ENCODE measurements at places on chromosomes 5 and 9. TPM values are rescaled to one million over a fixed set of nuclear protein-coding genes. Genes with fewer than 3 reads are reported as not detected.

NOL8 gene
- polyA plus RNA-seq: 28.9 TPM

ZFP2 gene
- polyA plus RNA-seq: 0.32 TPM

TCERG1 gene
- 51.8 TPM for polyA plus RNA-seq

SAXO1 gene
- not detected for polyA plus RNA-seq

DNA sequence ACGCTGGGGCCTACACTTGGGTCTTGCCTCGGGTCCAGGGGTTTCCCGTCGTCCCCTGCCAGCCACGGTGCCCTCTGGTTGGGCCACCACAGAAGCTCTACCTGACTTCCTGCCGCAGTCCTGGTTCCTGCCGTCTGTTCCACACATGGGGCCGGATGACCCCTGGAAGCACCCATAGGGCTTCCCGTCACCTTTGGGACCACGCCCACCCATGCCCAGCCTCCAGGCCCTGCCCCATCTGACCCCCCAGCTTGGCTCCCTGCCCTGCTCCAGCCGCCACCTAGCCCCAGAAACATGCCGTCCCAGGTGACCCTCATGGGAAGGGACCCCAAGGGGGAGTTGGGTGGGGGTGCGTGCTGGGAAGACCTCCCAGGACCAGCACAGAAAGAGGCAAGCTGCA, 13.7 kb downstream of the MRPL36 start:
- no peak overlapping the region for H3K4me3 ChIP-seq
- H3K27ac ChIP-seq: no peak overlapping the region
- no peak for DNase-seq
- H3K36me3 ChIP-seq: no peaks in the 10 kb centered on the region
- peaks cover 19% of the 10 kb centered on the region for H3K4me1 ChIP-seq

DNA sequence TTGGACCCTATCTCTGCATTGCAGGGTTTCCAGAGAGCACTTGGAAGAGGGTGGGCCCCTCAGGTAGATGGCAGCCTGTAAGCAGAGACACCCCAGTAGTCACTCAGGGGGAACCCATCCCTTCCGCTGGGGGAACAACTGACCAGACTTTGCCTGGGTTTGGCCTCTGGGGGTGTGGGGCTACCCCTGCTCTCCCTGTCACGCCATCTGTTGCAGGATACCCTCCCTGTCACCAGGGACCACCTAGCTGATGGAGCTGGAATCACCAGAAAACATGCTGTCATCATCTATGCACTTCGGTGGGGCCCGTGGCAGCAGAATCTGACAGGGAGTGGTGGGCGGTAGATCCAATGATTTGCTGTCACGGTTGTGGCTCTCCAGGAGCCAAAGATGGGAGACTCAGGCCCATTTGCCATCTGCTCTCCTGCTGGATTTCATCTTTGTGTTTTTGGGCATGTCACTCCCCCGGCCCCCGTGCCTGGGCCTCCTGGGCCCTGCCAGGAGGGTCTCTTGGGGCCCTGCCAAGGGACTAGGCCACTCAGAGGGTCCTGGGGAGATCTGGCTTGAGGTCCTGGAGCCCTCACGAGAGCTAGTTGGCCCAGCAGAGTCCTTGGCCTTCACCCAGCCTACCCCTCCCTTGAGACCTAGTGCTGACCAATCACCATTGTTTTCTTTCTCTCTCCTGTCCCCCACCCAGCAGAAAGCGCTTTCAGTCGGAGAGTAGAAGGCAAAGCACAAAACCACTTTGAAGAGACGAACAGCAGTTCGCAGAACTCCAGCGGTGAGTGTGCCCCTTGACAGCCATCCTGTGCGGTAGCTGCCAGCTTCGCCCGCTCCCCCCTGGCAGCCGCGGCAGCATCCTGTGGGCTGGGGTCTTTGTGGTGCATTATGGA, 45.9 kb downstream of the AMBP start:
- no peak overlapping the region for H3K27ac ChIP-seq
- H3K27me3 ChIP-seq: no peaks in the 10 kb centered on the region
- DNase-seq: no peak
- H3K4me1 ChIP-seq: peaks cover 9% of the 10 kb centered on the region
- no peak overlapping the region for H3K4me3 ChIP-seq

GRCh38 chr9:504921-505740, 290.5 kb downstream of the DOCK8 start:
- H3K36me3 ChIP-seq: no peaks in the 10 kb centered on the region
- H3K27ac ChIP-seq: peak overlapping the region; percentile 63
- no peaks in the 10 kb centered on the region for H3K27me3 ChIP-seq
- no peak for DNase-seq
- H3K4me3 ChIP-seq: peak overlapping the region; percentile 79

- no peaks in the 10 kb centered on the region for H3K36me3 ChIP-seq
- no peak overlapping the region for H3K4me3 ChIP-seq
- peaks cover 10% of the 10 kb centered on the region for H3K27me3 ChIP-seq
- H3K27ac ChIP-seq: no peak overlapping the region
- H3K4me1 ChIP-seq: peaks cover 4% of the 10 kb centered on the region
- no peak for DNase-seq
These were observed 40.0 kb upstream of the ARSB start for GRCh38 chr5:79025054-79025472.

DNA sequence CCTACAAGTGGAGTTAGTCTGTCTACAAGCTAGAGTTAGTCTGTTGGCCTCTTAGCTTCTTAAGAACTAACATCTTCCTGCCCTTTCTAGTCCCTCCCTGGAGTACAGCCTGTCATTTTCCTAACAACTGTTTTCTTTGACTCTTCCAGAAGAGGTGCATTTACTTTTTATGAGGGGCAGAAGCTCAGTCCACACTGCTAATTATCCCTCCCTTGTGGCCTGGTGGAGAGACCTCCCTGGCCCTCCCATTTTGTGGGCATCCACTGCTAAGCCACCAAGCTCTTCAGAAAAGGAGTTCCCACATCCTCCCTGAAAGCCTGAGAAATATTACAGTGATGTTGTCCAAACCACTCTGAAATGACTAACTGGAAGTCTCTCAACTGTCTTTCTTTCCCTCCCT, 8.0 kb downstream of the MAP1B start:
- no peak for DNase-seq
- no peak overlapping the region for H3K4me3 ChIP-seq
- H3K27me3 ChIP-seq: no peaks in the 10 kb centered on the region
- H3K27ac ChIP-seq: no peak overlapping the region
- H3K4me1 ChIP-seq: no peaks in the 10 kb centered on the region

SLC2A6 gene
- polyA plus RNA-seq: 28.3 TPM

- no peak for DNase-seq
- no peaks in the 10 kb centered on the region for H3K27me3 ChIP-seq
- H3K4me1 ChIP-seq: no peaks in the 10 kb centered on the region
- H3K4me3 ChIP-seq: no peak overlapping the region
These were observed 69.2 kb downstream of the SYK start for GRCh38 chr9:90870621-90871326.

DNA sequence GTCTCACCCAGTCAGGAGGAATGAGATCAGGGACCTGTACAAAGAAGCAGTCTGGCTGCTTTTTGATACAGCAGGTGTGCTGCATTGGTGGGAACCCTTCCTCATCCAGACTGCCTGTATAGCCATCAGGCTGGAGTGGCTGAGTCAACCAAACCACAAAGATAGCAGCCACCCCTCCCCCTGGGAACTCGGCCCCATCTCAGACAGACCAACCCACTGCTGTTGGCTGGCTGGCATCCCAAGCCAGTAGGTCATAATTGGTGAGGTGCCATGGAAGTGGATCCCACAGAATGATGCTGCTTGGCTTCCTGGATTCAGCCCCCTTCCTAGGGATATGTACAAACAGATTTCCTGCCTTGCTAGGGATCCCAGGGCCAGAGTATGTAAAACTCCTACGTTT, 60.9 kb downstream of the YTHDC2 start:
- H3K4me1 ChIP-seq: peaks cover 11% of the 10 kb centered on the region
- no peaks in the 10 kb centered on the region for H3K36me3 ChIP-seq
- no peaks in the 10 kb centered on the region for H3K27me3 ChIP-seq
- no peak overlapping the region for H3K4me3 ChIP-seq

- no peak overlapping the region for H3K27ac ChIP-seq
- no peaks in the 10 kb centered on the region for H3K36me3 ChIP-seq
These were observed 67.4 kb upstream of the CTSL start for GRCh38 chr9:87658511-87658910.

PPP3R2 gene
- not detected for polyA plus RNA-seq

DNA sequence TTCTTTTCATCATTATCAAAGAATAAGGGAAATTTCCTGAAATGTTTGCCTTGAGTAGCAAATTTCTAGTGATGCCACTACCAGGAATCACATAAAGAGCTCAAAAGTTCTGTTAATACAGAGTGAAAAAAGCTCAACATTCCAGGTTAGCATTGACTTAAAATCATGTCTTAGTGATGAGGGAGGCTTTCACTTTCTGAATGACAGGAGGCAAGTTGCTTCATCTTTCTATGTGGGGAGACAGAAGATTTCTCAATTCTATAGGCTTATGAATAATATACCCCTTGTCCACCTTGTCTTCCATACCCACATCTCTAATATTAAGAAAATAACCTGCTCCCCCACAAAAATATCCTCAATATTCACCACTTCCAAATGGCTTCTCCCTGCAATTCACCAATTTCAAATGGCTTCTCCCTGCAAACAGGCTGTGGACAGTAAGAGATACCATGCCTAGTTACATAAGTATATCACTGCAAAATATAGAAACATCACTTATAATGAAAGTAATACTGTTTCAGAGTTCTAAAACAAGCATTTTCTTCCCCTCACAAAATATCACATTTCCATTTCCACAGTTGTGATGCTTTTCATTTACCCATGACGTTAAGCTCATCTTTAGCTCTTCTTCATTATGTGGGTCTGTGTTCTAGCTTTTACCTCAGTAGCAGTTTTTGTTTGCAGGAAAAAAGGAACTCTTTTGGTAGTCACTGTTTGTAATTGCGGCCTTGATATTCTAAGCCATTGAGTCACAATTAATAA, 2.2 kb upstream of the JAK2 start:
- no peak overlapping the region for H3K4me3 ChIP-seq
- DNase-seq: no peak
- H3K27me3 ChIP-seq: no peaks in the 10 kb centered on the region

GRCh38 chr9:136482046-136482792, 621 bp downstream of the SEC16A start:
- DNase-seq: no peak
- no peaks in the 10 kb centered on the region for H3K27me3 ChIP-seq
- H3K4me3 ChIP-seq: peak overlapping the region; percentile 92
- peak overlapping the region; percentile 96 for H3K27ac ChIP-seq

DNA sequence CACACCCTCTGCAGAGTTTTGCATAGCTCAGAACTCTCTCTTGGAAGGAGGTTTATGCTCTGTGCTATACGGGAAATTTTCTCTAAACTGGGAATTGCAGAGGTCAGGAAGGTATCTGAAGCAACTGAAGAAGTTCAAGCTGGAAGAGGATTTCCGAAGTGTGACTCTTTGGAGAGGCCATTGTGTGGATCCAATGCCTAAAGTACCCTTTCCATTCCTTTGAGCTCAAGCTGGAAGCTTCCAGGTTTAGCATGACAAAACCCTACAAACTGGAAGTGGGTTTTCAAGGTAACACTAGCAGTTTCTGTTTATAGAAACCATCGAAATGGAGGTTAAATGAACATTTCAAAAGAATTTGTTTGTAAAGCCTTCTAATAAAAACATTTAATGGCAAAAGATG, 187.1 kb downstream of the CFAP90 start:
- H3K36me3 ChIP-seq: no peaks in the 10 kb centered on the region
- no peak overlapping the region for H3K4me3 ChIP-seq
- H3K27ac ChIP-seq: no peak overlapping the region
- DNase-seq: no peak
- H3K27me3 ChIP-seq: no peaks in the 10 kb centered on the region

GRCh38 chr5:105132581-105132980, 1570.0 kb upstream of the NUDT12 start:
- DNase-seq: no peak
- H3K36me3 ChIP-seq: no peaks in the 10 kb centered on the region
- no peak overlapping the region for H3K4me3 ChIP-seq
- H3K27me3 ChIP-seq: no peaks in the 10 kb centered on the region
- H3K4me1 ChIP-seq: no peaks in the 10 kb centered on the region
- no peak overlapping the region for H3K27ac ChIP-seq

All from keratinocyte (primary cell).